ENCODE measurements at places on chromosomes 3 and 15. TPM values are rescaled to one million over a fixed set of nuclear protein-coding genes. Genes with fewer than 3 reads are reported as not detected.

Gene SI
- not detected for total RNA-seq

Gene EHD4
- 22.6 TPM for total RNA-seq

Gene GOLGA8Q
- not detected for total RNA-seq

Gene DPP8
- total RNA-seq, result 27.7 TPM

Gene TMEM207
- total RNA-seq, result not detected

Gene SLC6A1
- not detected for total RNA-seq

Gene NDUFB4
- total RNA-seq, result 162 TPM

Gene ACSBG1
- 0.18 TPM for total RNA-seq

Gene TMEM44
- 5.0 TPM for total RNA-seq

Gene SLC28A1
- not detected for total RNA-seq

Gene OXTR
- 1.1 TPM for total RNA-seq

Gene GATA2
- total RNA-seq, result not detected

Gene IQCF2
- total RNA-seq, result not detected

Gene GOLGA8S
- total RNA-seq, result 0.16 TPM

Gene ELL3
- 2.3 TPM for total RNA-seq

Gene TGM5
- total RNA-seq, result 0.11 TPM

Gene EPHA3
- not detected for total RNA-seq

Gene KIF7
- total RNA-seq, result 3.7 TPM

Gene TUSC7
- total RNA-seq, result not detected

Gene CHL1
- total RNA-seq, result not detected

Gene C3orf85
- not detected for total RNA-seq

Gene RTP1
- not detected for total RNA-seq

Gene PARP3
- total RNA-seq, result 12.7 TPM

Gene CCDC54
- not detected for total RNA-seq

Gene CHRFAM7A
- 0.77 TPM for total RNA-seq

Gene LHFPL4
- not detected for total RNA-seq

Gene UBAP1L
- total RNA-seq, result 2.9 TPM

Gene SPRED1
- 0.77 TPM for total RNA-seq

Gene SETD2
- total RNA-seq, result 36.1 TPM

Gene DPPA2
- not detected for total RNA-seq

Gene HCLS1
- 199 TPM for total RNA-seq

Gene ZNF660
- total RNA-seq, result 1.2 TPM
